NCI-H1092 (cell line): ENCODE measurements at places on chromosomes 7 and 10.

DNA sequence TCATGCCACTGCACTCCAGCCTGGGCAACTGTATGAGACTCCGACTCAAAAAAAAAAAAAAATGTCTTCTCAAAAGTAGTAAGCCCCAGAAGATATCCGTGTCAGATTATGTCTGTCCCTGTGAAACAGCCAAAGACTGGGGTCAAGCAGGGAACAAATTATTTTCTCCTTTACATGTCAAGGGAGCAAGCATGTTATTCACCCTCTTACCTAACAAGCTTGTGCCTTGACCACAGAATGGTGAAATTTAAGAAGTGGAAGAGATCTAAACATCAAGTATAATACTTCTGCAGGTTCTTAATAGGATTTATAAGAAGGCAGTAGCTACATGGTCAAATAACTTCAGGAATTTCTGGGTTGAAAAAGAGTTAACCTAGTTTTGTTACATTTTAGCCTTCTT, 187.9 kb downstream of the ZNF365 start:
- no peak for DNase-seq

DNA sequence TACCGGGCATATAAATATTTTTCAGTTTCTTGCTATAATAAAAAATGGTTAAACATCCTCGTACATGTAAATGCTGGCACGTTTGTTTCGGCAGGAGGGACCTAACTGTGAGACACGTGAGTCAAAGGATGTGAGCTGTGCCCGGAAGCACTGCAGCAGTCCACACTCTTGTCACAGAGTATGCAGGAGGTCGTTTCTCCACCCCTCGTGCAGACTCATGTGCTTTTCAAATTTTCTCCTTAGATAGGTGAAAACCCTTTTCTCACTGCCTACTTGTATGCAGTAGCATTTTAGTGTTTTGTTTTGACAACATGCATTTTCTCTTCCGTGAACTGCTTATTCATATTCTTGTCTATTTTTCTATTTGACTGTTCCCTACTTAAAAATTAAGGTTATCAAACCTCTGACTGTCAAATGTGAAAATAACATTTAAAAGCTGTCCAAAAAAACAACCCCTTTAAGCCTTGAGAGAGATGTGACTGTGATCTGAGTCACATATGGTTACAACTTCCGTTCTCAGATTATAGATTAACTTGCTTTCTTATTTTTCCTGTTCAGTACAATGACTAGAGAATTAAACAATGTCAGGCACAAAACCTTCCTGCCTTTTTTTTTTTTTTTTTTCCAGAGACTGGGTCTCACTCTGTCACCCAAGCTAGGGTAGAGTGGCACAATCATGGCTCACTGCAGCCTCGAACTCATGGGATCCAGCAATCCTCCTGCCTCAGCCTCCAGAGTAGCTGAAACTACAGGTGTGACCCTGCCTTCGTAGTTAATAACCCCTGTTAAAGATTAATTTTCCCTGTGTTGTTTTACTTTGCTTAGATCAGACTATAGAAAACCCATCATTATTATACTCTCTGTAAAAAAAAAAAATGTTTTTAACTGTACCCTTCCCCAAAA, 45.1 kb downstream of the DPY19L1 start:
- DNase-seq: no peak

- DNase-seq: no peak
Observed at GRCh38 chr10:132332433-132332754, 401 bp downstream of the LRRC27 start.

- no peak for DNase-seq
Observed at GRCh38 chr7:79312022-79312421, 141.4 kb downstream of the MAGI2 start.

- no peak for DNase-seq
Observed at GRCh38 chr10:76353237-76353851, 921.9 kb downstream of the LRMDA start.

DNA sequence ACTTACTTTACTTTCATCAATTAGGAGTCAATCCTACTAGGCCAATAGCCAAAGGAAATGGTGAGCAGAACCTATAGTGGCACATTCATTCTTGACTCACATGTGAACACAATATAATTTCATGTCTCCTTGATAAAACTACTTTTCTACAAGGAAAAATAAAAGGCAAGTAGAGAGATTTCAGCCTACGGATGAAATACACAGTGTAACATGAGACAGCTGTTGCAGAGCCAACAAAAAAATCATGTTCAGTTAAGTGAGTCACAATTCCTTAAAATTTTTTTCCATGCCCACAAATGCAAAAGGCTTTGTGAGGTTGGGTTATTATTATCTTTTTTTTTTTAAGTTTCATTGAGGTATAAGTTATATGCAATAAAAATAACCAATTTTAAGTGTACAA, 54.8 kb downstream of the GPR141 start:
- DNase-seq: no peak

- no peak for DNase-seq
Observed at GRCh38 chr7:114889646-114890285, 32.1 kb upstream of the MDFIC start.
